ENCODE measurements at places on chromosomes 1 and 21. TPM values are rescaled to one million over a fixed set of nuclear protein-coding genes. Genes with fewer than 3 reads are reported as not detected.

DNA sequence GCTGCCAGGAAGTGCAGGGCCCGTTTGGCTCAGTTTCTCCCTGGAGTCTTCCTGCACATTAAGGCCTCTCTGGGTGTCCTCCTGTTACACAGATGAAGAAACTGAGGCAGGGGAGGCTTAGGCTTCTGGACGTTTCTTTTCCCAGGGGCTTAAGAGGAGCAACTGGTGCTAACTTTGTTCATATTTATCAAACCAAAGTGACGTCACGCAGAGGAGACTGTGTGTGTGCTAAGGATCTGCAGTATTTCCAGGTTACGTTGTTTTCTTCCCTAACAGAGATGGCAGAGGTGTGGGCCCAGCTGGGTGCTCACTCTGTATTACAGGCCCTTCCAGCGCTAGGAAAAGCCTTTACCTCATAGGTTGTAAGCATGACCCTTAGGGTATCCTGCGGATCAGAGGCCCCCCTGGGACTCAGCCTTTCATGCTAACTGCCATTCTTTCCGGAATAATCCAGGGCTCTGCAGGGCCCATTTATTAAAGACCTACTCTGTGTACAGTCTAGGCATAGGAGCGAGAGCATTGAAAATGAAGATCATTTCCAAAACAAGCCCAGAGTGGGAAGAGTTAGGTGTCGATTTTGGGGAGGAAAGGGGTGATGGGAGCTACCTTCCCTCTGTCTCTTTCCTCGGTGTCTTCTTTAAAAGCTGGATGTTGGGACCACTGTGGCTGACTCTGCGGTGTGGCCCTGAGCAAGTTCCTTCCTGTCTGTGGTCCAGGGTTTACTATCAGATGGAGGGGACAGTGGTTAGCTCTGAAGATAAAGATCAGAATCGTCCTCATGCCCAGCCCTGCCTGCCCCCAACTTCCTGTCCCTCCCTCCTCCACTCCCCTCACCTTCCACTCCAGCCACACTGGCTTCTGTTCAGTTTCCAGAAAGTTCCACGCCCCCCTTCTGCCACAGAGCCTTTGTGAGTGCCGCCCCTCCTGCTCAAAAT is 4.6 kb downstream of the AGTRAP start:
- no peak for DNase-seq
- no peak overlapping the region for H3K27ac ChIP-seq
- H3K4me3 ChIP-seq, result no peak overlapping the region
- H3K4me1 ChIP-seq, result peaks cover 6% of the 10 kb centered on the region
- H3K36me3 ChIP-seq, result no peaks in the 10 kb centered on the region

DNA sequence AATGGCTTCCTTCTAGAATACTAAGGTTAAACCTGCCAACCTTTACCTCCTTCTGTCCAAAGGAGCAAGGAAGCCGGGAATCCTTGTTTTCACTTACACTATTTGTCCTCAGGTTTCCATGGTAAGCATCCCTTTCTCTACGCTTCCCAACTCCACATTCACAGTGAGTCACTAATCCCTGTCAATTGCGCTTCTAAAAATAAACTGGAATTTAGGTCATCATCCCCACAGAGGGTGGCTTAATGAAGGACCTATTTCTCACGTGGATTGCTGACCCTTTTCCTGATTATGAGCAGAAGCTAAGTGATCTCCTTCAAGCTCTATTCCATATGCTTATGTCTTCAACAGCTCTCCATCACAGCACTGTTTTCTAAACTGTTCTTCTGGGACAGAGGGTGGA is 39.9 kb upstream of the ABCA4 start:
- no peaks in the 10 kb centered on the region for H3K36me3 ChIP-seq
- no peak overlapping the region for H3K4me3 ChIP-seq
- no peaks in the 10 kb centered on the region for H3K27me3 ChIP-seq
- H3K27ac ChIP-seq, result peak overlapping the region; percentile 52
- DNase-seq, result no peak

DNA sequence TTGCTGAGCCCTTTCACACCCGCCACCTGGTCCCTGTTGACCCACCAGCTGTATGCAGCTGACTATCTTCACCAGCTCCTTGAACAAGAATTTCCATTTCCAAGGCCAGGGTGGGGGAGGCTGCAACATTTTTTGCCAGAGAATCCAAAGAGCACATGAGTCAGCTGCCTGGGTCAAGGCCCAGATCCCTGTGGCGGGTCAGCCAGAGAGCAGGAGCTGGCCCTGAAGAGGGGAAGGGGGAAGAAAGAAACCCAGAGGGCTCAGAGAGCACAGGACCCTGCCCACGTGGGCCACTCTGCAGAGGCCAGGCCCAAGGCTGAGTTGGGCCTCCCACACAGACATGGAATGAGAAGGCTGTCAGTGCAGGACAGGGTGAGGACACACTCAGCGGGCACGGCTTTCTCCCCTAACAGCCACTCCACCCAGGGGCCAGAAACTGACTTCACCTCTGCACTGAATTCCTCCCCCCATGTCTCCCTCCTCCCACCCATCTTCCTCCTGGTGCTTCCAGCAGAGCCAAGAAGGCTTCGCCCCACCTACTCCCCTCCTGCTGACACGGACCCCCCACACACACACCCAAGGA is 28.9 kb downstream of the S100A6 start:
- no peak overlapping the region for H3K4me3 ChIP-seq
- peaks cover 29% of the 10 kb centered on the region for H3K4me1 ChIP-seq
- DNase-seq, result peak; percentile 66
- H3K36me3 ChIP-seq, result no peaks in the 10 kb centered on the region

GRCh38 chr21:42251654-42252324 is 32.8 kb downstream of the ABCG1 start:
- no peaks in the 10 kb centered on the region for H3K36me3 ChIP-seq
- no peaks in the 10 kb centered on the region for H3K4me1 ChIP-seq
- DNase-seq, result no peak
- H3K27me3 ChIP-seq, result no peaks in the 10 kb centered on the region
- H3K4me3 ChIP-seq, result no peak overlapping the region

DNA sequence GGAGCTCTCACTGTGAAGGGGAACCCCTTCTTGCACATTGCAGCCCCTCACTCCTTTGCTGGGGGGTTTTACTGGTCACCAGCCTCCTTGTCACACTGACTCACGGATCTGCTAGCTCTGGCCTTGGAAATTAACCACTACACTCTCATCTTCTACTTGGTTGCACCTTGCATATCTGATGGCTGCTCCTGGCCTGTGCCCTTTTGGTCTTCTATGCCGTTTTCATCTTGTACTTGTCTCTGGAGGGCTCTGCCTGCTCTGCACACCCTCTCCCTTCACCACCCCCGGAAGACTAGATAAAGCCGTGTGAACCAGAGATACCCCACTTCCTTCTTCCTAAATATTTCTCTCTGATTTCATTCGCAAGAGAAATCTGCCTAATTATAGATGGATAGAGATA is 44.6 kb downstream of the CD247 start:
- no peak for DNase-seq
- H3K36me3 ChIP-seq, result no peaks in the 10 kb centered on the region
- H3K4me3 ChIP-seq, result no peak overlapping the region
- H3K27ac ChIP-seq, result no peak overlapping the region
- no peaks in the 10 kb centered on the region for H3K27me3 ChIP-seq

DNA sequence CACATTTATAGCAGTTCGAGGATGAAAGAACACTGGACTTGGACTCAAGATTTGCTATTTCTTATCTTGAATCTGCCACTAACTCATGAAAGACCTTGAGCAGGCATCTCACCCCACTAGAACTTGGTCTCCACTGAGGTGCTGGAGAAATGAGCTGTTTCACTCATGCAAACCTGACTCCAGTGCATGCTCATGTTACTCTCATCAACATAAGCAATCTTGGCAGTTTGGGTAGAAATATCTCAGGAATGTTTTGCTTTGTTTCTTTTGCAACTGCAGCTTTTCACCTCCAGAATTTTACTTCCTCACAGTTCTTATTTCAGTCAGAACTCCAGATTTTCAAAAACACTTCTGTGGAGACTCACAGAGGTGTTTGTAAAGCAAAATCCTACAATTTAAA is 46.2 kb upstream of the DAB1 start:
- no peak overlapping the region for H3K27ac ChIP-seq
- no peaks in the 10 kb centered on the region for H3K27me3 ChIP-seq
- H3K4me1 ChIP-seq, result no peaks in the 10 kb centered on the region
- H3K36me3 ChIP-seq, result no peaks in the 10 kb centered on the region

GRCh38 chr1:155471891-155472290 is 90.7 kb downstream of the ASH1L start:
- no peaks in the 10 kb centered on the region for H3K27me3 ChIP-seq
- H3K36me3 ChIP-seq, result no peaks in the 10 kb centered on the region
- H3K27ac ChIP-seq, result no peak overlapping the region
- DNase-seq, result no peak
- no peak overlapping the region for H3K4me3 ChIP-seq

DNA sequence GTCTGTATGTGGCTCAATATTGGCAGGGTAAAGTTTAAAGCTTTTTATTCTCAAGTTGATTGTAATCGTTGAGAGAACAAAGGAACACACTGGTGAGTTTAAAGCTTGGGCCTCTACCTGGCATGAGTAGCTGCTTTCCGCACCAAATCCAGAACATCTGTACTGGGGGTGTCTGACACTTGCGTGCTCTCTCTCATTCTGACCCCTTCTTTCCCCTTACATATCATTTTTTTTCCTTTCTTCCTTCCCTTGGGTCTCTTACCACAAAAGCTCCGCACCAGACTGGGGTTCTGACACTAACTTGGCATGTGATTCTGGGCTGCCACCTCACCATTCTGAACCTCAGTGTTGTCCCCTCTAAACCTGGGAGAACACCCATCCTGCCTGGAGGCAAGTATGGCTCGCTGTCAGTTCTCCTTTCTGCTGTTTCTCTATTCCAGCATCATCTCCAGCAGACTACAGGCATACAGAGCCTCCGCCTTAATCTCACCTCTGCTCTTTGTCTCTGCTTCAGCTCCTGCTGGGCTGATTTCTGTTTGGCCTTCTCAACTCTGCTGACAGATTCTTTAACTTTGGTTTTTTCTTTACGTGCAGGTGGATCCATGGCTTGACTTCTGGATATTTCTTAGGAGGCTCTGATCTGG is 859 bp upstream of the ERMAP start:
- DNase-seq, result no peak
- no peaks in the 10 kb centered on the region for H3K27me3 ChIP-seq
- peaks cover 6% of the 10 kb centered on the region for H3K4me1 ChIP-seq
- H3K27ac ChIP-seq, result peak overlapping the region; percentile 64
- H3K4me3 ChIP-seq, result peak overlapping the region; percentile 70
- H3K36me3 ChIP-seq, result no peaks in the 10 kb centered on the region

DNA sequence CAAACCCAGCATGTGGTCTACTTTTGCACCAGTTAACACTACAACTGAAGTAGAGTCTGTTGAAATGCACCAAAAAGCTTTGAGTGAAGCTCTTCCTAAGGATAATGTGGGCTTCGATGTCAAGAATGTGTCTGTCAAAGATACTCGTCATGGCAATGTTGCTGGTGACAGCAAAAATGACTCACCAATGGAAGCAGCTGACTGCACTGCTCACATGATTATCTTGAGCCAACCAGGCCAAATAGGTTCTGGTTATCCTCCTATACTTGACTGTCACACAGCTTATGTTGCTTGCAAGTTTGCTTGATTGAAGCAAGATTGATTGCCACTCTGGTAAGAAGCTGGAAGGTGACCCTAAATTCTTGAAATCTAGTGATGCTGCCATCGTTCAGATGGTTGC is 85.2 kb downstream of the DENND1B start:
- H3K36me3 ChIP-seq, result no peaks in the 10 kb centered on the region
- DNase-seq, result no peak
- H3K4me3 ChIP-seq, result no peak overlapping the region
- H3K27me3 ChIP-seq, result no peaks in the 10 kb centered on the region

DNA sequence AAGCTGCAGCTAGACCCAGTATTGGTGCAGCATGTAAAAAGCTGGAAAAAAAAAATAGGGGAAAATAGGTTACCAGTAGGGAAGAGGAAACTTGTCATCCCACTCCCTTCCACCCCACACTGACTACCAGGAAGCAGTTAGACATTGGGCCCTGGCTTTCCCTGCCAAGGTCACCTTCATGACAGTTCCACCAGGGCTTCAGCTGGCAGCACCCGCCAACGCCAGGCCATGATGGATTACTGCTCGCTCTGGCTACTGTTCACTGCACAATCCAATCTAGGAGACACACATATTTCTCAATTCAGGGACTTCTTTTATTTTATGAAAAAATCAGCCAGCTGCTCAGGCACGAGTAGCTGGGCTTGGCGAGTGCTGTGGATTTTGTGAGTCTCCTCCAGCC is 127.7 kb downstream of the DMRTA2 start:
- no peak overlapping the region for H3K4me3 ChIP-seq
- no peak for DNase-seq
- peaks cover 1% of the 10 kb centered on the region for H3K27me3 ChIP-seq
- no peaks in the 10 kb centered on the region for H3K4me1 ChIP-seq
- no peaks in the 10 kb centered on the region for H3K36me3 ChIP-seq

DNA sequence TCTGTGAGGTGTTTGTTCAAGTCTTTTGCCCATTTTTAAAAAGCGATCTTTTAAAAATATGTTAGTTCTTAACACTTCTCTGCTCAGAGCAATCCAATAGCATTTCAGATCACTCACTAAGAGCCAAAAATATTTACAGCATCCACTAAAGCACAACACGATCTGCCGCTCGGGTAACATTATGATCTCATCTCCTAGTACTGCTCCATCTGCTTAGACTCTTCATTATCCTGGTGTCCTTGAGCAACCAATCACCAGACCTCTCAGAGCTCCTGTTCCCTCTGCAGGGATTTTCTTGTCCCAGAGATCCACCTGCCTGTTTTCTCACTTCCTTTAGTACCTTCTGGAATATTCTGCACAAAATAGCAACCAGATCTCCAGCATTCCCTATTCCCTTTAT is 235.3 kb upstream of the ESRRG start:
- H3K4me3 ChIP-seq, result no peak overlapping the region
- no peaks in the 10 kb centered on the region for H3K4me1 ChIP-seq
- H3K27me3 ChIP-seq, result no peaks in the 10 kb centered on the region

- DNase-seq, result no peak
- no peaks in the 10 kb centered on the region for H3K27me3 ChIP-seq
- no peaks in the 10 kb centered on the region for H3K4me1 ChIP-seq
Measured at GRCh38 chr1:76176000-76176399, 101.5 kb downstream of the ST6GALNAC3 start.

- DNase-seq, result no peak
- H3K27me3 ChIP-seq, result no peaks in the 10 kb centered on the region
- no peak overlapping the region for H3K27ac ChIP-seq
- H3K36me3 ChIP-seq, result no peaks in the 10 kb centered on the region
- no peak overlapping the region for H3K4me3 ChIP-seq
Measured at GRCh38 chr1:61052395-61053225, 29.8 kb upstream of the NFIA start.

DNA sequence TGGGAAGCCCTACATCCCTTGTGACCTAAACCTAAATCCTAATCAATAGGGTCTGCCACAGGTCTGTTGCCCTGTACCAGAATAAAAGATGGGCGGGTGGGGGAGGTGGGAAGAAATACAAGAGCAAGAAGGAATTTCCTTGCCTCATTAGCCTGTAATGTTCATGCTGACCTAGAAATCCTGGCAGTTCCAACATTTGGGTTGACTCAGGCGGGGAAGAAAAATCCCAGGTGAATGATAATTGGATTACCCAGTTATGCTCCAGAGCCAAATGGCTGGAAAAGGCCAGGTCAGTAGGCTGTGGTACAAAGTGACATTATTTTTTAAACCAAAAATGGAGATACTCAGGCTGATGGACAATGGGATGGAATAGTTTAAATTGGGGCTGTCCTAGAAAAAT is 27.3 kb upstream of the A3GALT2 start:
- H3K4me3 ChIP-seq, result peak overlapping the region; percentile 73
- no peak for DNase-seq
- no peaks in the 10 kb centered on the region for H3K27me3 ChIP-seq

The RTCA gene
- total RNA-seq, result 27.4 TPM

The CYP4X1 gene
- total RNA-seq, result 5.5 TPM

The THBS3 gene
- total RNA-seq, result 6.2 TPM

The GORAB gene
- 11.0 TPM for total RNA-seq

The MAP3K7CL gene
- total RNA-seq, result 8.2 TPM

The LAPTM5 gene
- total RNA-seq, result 0.14 TPM

The DOP1B gene
- total RNA-seq, result 15.9 TPM

The FCRL1 gene
- total RNA-seq, result not detected

The NR1I3 gene
- not detected for total RNA-seq

The LHX8 gene
- total RNA-seq, result not detected
